Endothelial cell (in vitro differentiated cells): ENCODE measurements at places on chromosomes 16 and 17.

- DNase-seq: no peak
Observed at GRCh38 chr16:11620243-11621003, 33.7 kb upstream of the LITAF start.

GRCh38 chr16:86504315-86505184 is 5.8 kb upstream of the FOXF1 start:
- no peak for DNase-seq

DNA sequence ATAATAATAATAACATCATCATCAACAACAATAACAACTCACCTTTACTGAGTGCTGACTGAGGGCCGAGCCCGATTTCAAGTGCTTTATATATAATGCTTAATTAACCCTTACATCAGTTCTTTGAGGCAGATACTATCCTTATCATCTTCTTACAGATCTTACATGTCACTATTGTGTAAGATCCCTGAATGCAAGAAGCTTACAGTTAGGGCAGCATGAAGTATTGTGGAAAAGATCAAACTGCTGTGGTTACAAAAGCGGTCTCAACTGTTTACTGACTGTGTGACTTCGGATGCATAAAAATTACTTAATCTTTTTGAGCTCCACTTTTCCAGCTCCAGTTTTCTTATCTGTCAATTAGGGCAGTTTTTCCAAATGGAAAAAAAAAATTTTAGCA is 3.3 kb downstream of the VAT1 start:
- DNase-seq: no peak

DNA sequence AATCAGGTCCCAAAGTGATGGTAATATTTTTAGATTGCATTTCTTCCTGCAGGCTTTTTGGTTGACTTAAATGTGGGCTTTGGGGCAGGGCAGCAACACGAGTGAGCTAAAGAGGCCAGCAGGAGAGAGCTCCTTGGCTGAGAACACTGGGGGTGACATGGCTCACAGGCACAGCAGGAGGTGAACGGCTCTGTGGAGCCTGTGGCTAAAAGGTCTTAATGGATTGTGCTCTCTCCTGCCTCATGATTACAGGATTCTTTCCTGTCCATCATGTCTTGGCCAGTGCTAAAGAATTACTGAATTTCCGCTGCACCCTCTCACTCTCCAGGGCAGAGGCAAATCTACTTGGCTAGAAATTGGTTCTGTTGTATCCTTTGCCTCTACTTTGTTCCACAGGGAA is 366.6 kb downstream of the HS3ST4 start:
- DNase-seq: no peak

DNA sequence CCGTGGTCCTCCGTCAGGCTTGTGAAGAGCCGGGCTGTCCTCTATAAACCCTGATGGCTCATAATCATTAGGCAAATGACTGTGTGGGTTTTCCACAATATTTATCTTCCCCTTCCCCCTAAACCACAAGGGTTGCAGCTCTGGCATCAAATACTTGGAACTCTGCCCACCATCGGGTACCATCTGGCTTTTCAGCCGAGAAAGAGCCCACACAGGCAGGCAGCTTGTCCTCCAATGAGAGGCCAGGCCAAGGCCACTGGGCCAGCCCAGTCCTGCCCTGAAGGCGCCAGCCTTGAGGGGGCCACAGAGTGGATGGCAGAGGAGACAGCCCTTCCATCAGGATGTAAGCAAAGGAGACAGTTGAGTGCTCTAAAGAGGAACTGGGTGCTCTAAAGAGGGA is 31.8 kb upstream of the NAT9 start:
- DNase-seq: no peak

DNA sequence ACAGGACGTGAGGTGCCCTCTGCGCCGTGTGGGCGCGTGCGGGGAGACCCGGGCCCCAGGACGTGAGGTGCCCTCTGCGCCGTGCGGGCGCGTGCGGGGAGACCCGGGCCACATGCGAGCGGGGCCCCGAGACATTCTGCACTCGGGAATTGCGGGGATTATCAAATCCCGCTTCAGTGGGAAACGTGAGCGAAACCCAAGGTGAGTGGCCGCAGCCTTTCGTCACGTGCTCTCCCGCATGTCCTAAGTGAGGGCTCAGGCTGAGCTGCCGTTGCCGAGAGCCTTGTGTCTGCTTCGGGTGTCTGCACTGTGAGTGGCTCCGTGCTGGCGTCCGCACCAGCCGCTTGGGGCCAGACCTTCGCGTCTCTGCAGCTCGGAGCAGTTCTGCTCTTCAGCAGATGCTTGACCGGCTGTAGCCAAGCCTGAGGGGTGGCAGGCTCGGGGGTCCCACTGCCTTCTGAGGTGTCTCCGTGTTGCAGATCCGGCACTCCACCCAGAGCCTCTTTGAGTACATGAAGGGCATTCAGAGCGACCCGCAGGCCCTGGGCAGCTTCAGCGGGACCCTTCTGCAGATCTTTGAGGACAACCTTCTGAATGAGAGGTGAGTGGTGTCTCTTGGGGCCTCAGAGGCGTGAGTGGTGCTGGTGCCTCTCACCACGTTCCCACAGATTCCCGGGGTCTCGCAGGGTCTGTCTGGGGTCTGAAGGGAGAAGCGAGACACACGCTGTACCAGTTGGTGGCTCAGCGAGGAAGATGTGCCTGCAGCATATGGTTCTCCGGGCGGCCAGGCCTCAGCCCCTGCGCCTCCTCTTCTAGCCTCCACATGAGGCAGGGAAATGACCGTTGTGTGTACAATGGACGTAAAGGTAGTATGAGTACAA is 90.5 kb upstream of the ZNF750 start:
- DNase-seq: no peak

DNA sequence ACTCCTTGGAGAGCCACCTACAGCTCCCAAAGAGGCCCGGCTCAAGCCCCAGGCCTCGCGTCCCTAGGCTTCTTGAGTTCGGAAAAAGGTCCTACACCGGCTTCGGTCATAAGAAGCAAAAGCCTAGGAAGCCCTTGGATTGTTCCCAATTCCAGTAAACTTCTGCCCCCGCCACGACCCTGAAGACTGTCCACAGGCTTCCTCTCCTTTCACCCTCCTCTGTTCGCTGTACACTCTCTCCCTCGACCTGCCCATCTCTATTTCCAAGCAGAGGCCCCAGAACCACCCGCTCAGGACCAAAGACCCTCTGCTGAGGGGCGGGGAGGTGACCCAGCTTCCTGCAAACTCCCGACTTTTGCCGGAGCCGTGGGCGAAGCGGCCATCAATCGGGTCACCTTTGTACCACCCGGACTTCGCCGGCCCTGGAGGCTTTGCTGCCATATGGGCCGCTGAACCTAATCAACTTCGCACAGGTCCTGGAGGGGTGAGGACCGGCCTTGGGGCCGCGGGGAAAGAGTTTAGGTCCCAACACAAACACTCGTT is 2.7 kb downstream of the HOXB2 start:
- DNase-seq: no peak

GRCh38 chr17:71527311-71527710 is 593.5 kb upstream of the SOX9 start:
- no peak for DNase-seq

- no peak for DNase-seq
Observed at GRCh38 chr16:5642011-5642410, 544.4 kb upstream of the EEF2KMT start.

- DNase-seq: no peak
Observed at GRCh38 chr17:56675876-56676660, 82.6 kb downstream of the NOG start.

- DNase-seq: no peak
Observed at GRCh38 chr17:74454197-74455024, 12.0 kb upstream of the CD300A start.

- DNase-seq: no peak
Observed at GRCh38 chr16:15521758-15522509, 87.5 kb downstream of the BMERB1 start.

DNA sequence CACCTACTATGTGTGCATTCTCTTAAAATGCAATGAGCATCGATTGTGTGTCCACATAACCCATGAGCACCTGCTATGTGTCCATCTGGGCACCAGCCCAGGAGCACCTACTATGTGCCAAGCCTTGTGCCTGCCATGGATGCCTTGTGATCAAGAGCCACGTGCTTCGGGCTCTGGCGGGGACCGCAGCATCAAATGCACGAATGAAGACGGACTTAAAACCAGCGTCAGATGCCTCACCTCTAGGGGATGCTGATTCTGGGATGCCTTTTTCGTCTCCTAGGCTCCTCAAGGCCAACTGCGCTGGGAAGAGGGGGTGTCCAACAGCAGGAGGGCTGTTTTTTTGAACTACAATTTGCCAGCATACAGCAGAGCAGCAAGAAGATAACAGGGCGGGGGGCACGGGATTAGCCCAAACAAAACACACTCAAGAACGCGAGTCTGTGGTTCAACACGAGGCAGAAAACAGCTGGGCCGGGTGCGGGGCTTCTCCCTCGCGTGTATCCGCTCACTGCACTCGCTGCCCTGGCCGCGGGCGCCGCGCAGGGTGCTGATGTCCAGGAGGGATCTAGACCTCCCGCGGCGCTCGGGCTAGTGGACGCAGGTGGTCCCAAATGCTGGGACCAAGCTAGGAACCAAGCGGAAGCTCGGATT is 1.2 kb upstream of the GLIS2 start:
- no peak for DNase-seq

GRCh38 chr16:6967796-6968320 is 364.8 kb upstream of the RBFOX1 start:
- DNase-seq: no peak

GRCh38 chr16:54927125-54928015 is 3.3 kb upstream of the IRX5 start:
- DNase-seq: no peak

DNA sequence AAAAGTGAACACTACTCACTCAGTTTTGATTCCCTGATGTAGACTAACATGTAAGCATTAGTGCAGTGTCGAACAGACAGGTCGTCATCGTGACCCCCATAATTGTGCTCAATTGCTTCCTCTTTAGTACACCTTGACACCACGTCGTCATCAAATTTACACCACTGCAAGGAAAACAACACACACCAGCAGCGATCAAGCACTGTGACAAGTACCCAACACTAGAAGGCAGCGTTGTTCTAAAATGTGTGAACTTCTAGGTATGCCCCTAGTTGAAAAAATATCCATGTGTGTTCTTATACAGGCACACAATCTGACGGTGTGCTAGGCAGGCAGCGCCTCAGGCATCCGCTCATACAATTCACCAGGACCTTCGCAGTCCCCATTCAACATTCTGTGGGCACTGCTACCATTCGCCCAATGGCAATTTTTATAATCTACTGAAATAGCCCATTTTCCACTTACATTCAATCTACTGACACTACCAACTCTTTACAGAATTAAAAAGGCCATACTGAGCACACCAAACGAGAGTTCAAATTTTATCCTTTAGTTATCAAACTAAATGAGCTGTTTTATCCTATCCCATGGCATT is 23.1 kb downstream of the LITAFD start:
- DNase-seq: no peak

- DNase-seq: no peak
Observed at GRCh38 chr17:60164697-60165096, 14.9 kb downstream of the CA4 start.

GRCh38 chr16:19366391-19366790 is 51.3 kb upstream of the TMC5 start:
- DNase-seq: no peak

DNA sequence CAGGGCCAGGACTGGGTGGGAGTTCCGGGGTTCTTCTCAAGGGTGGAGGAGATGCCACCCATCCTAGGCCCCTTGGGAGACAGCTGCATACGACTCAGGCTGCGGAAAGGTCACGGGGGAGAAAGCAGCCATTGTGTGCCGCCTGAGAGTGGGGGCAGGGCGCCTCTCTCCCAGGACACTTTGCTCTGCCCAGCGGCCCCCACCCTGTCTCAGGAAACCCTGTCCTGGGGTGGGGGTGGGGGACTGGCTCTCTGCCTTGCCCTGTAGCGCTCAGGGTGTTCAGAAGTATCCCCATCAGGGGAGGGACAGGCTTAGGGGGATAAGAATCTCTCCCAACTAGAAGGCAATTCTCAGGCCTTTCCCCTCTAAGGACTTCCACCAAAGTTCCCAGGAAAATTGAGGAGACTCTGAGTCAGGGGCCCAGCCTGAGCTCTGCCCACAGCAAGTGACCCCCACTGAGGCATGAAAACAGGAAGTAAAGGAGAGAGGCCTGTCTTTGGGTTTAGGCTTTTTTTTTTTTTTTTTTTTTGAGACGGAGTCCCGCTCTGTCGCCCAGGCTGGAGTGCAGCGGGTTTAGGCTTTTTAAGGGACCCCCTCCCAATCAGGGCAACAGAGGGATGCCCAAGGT is 4.9 kb downstream of the GIT1 start:
- no peak for DNase-seq

DNA sequence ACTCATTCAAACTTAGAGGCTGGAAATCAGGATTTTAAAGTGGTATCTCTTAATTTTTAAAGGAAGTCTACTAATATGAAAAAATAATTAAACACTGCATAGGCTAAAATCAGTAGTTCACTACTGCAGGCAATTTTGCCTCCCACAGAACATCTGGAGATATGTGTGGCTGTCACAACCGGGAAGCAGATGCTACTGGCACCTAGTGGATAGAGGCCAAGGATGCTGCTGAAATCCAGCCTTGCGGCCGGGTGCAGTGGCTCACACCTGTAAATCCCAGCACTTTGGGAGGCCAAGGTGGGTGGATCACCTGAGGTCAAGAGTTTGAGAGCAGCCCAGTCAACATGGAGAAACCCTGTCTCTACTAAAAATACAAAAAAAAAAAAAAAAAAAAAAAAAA is 473.9 kb downstream of the XYLT1 start:
- no peak for DNase-seq

GRCh38 chr16:12575288-12575687 is 228.4 kb downstream of the CPPED1 start:
- DNase-seq: no peak

DNA sequence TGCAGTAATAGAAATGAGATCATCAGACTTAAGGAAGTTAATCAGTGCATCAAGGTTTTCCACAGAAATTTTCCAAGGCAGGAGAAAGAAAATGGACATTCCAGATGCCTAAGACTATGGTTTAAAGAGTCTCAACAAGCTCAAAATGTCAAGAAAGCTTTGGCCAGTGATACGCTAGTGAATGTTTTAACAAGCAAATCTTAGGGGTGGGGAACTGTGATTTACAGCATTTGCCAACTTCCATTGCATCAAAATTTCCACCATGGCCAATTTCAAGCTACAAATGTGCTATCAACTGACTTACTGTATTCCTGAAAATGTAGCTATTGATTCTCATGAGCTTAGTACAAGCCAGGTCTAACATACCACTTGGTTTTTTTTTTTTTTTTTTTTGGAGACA is 82.4 kb upstream of the CLEC3A start:
- DNase-seq: no peak

GRCh38 chr17:38339891-38340290 is 3.9 kb downstream of the GPR179 start:
- DNase-seq: no peak

GRCh38 chr17:49760932-49761558 is 2.9 kb downstream of the FAM117A start:
- no peak for DNase-seq
